ENCODE measurements at places on chromosomes 3 and 15.

- no peak for DNase-seq
Observed at GRCh38 chr3:354432-354831, 157.9 kb downstream of the CHL1 start.

DNA sequence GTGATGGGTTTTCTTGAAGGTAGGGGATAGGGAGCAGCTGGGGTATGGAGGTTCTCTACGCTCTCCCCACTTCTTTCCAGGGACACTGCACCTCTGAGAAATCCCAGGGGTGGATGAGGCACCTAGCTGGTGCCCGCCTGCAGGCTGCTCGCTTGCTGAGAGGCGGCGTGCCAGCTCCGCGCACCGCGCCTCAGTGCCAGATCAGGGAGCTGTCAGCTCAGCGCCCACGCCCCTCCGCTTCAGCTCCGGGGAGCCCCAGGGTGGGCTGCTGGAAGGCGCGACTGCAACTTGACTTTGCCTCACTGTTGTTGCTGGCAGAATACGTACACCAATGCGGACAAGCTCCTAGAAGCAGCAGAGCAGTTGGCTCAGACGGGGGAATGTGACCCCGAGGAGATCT is 345.7 kb upstream of the UMPS start:
- DNase-seq = no peak

DNA sequence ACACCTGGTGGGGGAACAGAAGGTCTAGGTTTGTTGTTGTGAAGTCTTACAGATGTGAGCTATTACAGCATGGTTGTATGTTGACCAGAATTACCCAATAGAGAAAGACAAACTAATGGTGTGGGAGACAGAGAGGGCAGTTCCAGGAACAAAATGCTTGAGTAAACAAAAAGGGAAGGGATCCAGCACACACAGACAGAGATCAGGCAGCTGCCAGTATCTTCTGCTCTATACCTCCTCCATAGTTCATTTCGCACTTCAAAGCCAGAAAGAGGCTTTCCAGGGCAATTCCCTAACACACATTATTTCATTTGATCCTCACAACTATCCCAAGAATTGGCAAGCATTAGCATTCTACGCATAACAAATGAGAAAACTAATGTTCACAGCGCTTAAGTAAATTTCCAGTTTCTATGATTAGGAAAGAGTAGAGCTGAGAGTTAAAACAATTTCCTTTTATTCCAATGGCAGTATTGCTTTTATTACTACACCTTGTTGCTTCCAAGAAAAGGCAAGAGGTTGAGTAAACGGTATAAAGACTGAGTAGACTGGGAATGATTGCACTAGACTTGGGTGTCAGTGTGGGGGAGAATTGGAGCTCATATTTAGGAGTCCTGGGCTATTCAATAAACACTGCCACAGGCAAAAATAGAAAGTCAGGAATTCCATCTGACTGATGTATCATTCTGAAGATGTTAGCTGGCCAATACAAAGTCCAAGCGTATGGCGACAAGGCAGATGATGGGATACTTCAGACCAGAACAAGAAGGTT is 39.7 kb upstream of the ZNF280D start:
- DNase-seq = no peak

- no peak for DNase-seq
Observed at GRCh38 chr3:37219266-37219665, 44.9 kb upstream of the LRRFIP2 start.

GRCh38 chr3:133047980-133048379 is 9.8 kb downstream of the TMEM108 start:
- no peak for DNase-seq

GRCh38 chr3:50971487-50971924 is 296.8 kb downstream of the DOCK3 start:
- peak; percentile 1 for DNase-seq

GRCh38 chr15:59245559-59245958 is 38.9 kb downstream of the LDHAL6B start:
- DNase-seq = no peak

GRCh38 chr3:169668072-169668956 is 4.8 kb upstream of the MECOM start:
- no peak for DNase-seq

DNA sequence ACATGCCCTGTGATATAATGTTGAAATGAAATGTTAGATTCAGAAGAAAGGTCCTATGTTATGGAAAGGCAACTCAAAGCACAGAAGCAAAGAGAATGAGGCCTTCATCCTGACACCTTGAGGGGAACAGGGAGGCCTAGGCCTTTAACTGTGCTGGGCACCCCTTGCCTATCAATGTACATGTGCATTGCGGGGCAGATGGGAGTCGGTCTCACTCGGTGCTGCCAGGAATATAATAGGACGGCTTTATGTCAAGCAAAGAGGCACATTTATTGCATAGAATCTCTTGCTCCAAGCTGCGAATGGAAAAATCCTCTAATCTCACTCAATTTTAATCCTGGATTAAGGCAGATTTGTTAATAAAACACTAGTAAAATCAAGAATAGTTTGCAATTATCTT is 301.0 kb upstream of the SOX14 start:
- no peak for DNase-seq
